ENCODE measurements at places on chromosomes 7 and 10.
A peak's percentile ranks its signal among the peaks of the same experiment; 100 is the strongest.

- DNase-seq = no peak
Observed at GRCh38 chr10:29618341-29619171, 16.2 kb downstream of the SVIL start.

GRCh38 chr7:22662036-22662435 lies 65.0 kb upstream of the IL6 start:
- DNase-seq = no peak

- no peak for DNase-seq
Observed at GRCh38 chr10:97921581-97922021, 72.0 kb downstream of the GOLGA7B start.

- DNase-seq = no peak
Observed at GRCh38 chr10:15521328-15521903, 150.3 kb upstream of the FAM171A1 start.

- DNase-seq = no peak
Observed at GRCh38 chr7:103068414-103069403, 5.9 kb downstream of the FBXL13 start.

DNA sequence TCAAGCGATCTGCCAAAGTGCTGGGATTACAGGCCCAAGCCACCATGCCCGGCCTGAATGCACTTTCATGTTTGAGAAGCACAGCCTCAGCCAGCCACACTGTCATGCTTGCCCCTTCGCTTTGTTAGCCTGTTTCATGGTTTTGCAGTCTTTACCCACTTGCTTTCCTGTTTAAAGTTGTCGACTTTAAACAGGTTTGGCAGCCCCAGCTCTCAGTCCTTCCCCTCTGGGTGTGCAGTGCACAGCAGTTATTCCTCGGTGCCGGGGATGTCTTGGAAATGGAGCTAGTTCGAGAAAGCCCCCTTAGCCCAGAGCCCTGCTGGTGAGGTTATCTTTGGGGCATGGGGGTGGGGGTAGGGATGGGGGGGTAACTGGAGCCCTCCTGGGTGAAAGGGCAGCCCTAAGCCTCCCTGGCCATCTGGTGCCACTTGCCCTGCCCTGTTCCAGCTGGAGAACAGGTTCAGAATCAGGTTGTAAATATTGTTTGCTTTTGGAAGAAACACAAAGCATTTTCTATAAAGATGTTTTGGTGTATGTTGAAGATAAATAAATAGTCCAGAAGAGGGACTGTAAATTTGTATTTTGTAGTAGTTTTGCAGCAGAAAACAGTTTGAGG lies 14.8 kb downstream of the TSPAN14 start:
- no peak for DNase-seq

DNA sequence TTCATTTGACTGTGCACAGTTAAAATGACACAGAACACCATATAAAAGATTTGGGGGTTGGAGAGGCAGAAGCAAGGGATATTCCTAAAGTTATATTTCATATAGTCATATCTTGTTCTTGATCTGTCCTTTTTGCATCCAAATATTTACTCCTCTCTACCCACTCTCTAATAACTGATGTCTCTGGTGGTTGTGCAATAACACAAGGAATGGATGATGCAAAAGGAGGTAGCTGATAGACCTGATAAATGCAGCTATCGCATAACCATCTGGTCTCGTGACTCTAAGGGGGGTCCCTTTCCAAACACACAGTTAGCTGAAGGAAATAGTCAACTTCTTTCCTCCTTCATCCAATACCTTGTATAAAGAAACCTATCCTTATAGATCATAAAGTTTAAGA lies 123.1 kb downstream of the POLR1F start:
- DNase-seq = no peak

DNA sequence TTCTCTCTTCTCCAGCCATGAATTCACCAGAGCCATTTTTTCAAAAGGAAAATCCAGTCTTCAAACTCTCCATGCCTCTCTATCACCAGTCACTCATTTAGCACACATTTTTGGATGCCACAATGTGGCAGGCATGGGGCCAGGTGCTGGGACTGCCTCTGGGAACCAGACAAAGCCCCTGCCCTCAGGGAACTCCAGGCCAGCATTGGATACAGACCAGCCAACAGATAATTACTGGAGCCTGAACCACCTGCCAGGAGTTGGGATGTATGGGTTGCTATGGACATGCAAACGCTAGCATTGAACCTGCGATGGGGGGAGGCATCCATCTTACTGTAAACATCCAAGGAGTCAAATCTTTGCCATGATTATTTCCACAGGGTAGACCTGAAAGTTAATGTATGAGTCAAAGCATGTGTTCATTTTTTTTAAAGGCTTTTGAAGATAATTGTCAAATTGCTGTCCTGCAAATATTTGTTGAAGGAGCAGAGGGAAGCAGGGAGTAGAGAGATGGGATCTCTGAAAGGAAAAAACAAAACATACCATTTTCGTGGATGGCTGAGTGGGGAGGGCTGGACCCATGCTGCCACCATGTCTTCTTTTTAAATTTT lies 43.2 kb downstream of the SRRM3 start:
- DNase-seq = no peak

GRCh38 chr7:47451851-47452205 lies 130.1 kb downstream of the TNS3 start:
- DNase-seq = peak; percentile 31

DNA sequence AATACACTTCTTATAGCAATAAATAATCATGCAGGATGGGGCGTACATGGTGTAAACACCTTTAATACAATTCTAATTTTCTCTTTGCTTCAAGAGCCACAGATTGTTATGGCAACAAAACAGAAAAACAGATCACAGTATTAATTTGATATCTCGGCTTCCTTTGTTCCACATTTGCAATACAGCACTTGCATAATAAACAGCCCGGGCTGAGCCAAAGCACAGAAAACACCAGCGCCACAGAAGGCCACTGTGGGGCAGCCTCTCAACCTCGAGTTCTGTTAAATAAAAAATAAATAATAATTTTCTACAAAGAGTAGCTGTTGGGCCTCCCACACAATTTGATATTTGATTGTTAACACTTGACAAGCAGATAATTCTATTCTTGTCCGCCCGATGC lies 255.9 kb downstream of the USP6NL start:
- DNase-seq = no peak

DNA sequence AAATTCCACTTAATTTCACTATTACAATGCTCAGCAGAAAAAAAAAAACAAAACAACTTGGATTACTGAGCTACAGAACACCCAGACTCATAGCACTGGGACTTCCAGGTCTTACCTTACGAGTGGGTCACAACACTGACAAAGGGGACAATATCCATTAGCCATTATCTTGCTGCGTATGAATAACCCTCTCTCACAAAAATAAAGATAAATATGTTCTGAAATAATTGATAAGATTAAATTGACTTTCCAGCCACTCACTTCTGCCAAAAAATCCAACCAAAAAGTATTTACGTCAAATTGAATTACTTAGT lies 128.7 kb downstream of the PKD1L1 start:
- no peak for DNase-seq

DNA sequence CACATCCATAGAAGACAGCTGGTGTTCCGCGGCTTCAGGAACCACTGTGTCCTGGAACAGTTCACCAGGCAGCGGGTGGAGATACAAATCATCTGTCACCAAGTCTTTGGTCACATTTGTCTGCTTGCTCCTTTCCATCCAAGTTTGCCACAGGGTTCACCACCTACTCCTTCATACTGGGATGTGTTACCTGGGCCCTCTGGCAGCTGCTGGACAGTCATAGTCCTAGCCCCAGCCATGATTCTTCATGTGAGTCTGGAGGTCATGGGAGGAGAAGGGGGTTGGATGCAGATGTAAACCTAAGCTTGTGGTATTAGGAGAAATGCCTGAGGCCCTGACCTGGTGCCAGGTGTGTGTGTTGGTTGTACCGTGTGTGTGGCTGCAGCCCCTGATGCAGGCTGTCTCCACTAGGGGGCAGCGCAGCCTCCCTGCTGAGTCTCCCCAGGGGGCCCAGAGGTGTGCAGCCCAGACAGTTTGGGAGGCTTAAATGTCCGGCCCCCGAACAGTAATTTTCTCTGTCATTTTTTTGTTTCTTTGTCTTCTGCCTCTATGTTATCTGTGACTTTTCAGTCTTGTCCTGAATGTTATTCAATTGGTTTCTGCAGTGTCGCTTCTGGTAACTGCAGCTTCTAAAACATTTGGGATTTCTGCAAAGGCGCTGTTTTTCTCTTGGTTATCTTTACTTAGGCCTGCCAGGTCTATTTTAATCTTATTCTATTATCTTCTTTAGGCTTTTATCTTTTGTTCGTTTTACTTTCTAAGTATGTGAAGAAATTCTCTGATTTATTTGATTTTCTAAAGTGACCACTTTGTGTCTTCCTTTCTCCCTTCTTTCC lies 14.8 kb downstream of the NPS start:
- DNase-seq = no peak

DNA sequence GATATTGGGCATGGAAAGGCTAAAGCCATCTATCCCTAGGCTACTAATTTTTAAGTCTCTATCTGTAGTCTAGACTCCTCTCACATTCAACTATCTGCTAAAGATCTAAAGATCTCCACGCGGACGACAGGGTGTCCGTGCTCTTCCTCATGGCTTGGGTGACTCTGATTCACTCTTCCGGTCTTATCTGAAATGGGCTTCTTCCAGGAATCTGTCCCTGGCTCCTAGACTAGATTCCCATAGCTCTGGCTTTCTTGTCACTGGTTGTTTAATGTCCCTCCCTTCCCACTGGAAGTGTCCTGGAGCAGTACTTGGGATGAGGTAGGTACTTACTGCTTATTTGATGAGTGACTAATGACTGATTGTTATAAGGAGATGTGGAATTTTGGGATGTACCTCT lies 62.0 kb upstream of the PODXL start:
- no peak for DNase-seq

GRCh38 chr7:55325371-55325792 lies 39.8 kb upstream of the LANCL2 start:
- DNase-seq = peak; percentile 93

DNA sequence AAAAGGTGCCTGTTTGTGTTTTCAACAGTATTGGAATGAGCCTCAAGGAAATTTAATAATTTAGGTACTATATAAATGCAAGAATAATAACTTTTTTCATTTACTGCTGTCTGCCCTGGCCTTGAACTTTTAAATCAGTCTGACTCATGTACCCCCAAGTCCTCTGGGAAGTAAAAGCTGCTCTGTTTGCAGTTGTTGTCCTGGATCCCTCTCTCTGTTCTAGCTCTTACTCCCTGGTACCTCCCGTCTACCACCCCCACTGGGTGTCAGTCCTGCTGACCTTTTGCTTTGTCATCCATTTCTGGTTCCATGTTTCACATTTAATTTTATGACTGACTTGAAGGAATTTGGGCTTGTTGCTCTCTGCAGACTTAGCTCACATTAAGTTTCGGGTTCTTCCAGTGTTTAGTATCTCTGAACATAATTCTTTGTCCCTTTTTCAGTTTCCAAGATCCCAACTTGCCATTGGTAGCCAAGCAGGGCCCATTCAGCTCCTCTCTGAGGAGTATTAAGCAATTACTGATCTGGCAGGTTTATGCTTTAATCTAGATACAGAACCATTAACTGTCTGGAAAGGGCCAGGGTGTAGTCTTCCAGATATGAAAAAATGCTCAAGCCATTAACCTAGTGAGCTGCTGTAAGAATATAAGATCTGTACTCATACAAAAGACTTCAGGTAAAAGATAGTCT lies 208.7 kb upstream of the FAM3C start:
- DNase-seq = no peak

DNA sequence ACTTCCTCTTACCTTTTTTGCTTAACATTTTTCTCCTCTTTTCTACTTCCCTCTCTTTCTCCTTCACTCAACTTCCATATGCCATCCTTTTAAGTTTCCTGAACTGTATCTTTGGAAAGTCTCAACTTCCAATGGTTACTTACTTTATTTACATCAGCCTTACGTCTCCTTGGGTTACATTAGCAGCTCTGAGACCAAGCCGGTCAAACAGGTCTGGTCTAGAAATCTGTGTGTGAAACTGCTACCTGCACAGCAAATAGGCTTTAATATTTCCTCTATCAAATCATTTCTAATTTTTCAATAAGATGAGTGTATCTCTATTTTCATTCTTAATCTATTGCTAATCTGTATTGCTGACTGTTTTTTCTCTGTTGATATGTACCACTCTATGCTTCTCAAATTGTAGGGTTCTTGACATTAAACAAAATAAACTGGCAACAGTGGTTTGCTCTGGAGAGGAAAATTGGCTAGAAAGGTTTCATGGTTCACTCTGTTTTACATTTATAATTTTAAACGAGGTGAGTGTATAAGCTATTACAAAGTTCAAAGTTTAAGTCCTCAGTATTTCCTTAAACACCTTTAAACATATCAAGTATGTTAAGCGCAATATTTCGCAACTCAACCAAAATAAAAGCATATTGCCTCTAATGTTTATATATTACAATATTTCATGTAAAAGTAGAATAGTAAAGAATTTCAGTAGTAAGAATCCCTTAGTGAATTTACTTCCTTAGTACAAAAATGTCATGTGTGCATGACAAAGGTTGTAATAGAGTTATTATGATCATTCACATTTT lies 3.6 kb upstream of the SEMA3C start:
- no peak for DNase-seq

DNA sequence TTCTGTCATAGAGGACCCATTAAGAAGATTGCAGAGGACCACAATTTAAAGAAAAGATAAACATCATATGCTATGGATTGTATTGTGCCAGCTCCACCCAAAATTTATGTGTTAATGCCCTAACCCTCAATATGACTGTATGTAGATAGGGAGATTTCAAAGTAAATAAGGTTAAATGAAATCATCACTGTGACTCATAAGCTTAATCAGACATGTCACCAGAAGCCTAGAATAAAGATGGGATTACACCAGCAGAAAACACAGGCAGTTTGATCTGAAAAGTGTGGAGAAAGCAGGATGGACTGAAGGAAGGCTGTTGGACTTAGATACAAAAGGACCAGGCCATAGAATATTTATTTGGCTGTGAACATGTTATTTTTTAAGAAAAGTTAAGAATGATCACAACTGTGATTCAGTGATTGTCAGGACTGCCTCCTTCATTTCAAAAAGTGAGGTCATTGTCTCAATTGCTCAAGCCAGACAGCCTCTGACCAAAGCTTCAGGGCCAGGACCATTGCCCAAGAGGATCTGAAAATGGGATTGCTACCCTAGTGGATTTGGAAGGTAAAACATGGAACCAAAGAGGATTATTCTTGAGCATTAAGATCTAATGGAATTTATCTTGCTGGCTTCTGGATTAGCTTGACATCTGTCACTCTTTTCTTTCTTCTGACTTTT lies 270.8 kb upstream of the POM121L12 start:
- no peak for DNase-seq

- DNase-seq = peak; percentile 82
Observed at GRCh38 chr7:78472519-78472918, 673.9 kb downstream of the PHTF2 start.

GRCh38 chr10:126235979-126236851 lies 152.1 kb downstream of the ADAM12 start:
- DNase-seq = no peak

GRCh38 chr7:34451923-34452322 lies 206.1 kb upstream of the NPSR1 start:
- DNase-seq = peak; percentile 18

- no peak for DNase-seq
Observed at GRCh38 chr10:131775433-131775832, 125.4 kb upstream of the PPP2R2D start.

- no peak for DNase-seq
Observed at GRCh38 chr7:122136078-122136477, 8.0 kb downstream of the AASS start.

Data from HFFc6 (cell line).